ENCODE measurements at places on chromosomes 7 and 10. TPM values are rescaled to one million over a fixed set of nuclear protein-coding genes. Genes with fewer than 3 reads are reported as not detected.
A peak's percentile ranks its signal among the peaks of the same experiment; 100 is the strongest.

MALRD1 gene
- not detected for total RNA-seq

PPP1R9A gene
- total RNA-seq = 5.0 TPM

CFAP70 gene
- total RNA-seq = 0.10 TPM

GRCh38 chr7:12244694-12245093 is 33.6 kb downstream of the TMEM106B start:
- H3K27ac ChIP-seq = peak overlapping the region; percentile 27
- H3K4me3 ChIP-seq = no peak overlapping the region
- no peak for DNase-seq
- no peaks in the 10 kb centered on the region for H3K36me3 ChIP-seq
- H3K27me3 ChIP-seq = no peaks in the 10 kb centered on the region
- H3K4me1 ChIP-seq = no peaks in the 10 kb centered on the region

GRCh38 chr7:81659697-81660395 is 110.0 kb downstream of the HGF start:
- DNase-seq = no peak
- no peak overlapping the region for H3K4me3 ChIP-seq
- no peaks in the 10 kb centered on the region for H3K27me3 ChIP-seq
- H3K27ac ChIP-seq = no peak overlapping the region
- H3K36me3 ChIP-seq = no peaks in the 10 kb centered on the region
- H3K4me1 ChIP-seq = no peaks in the 10 kb centered on the region

- H3K27me3 ChIP-seq = no peaks in the 10 kb centered on the region
- no peak for DNase-seq
- H3K27ac ChIP-seq = no peak overlapping the region
- peak overlapping the region; percentile 50 for H3K4me3 ChIP-seq
- no peaks in the 10 kb centered on the region for H3K36me3 ChIP-seq
- peaks cover 29% of the 10 kb centered on the region for H3K4me1 ChIP-seq
Measured at GRCh38 chr7:100894860-100895700, 608 bp downstream of the ACHE start.

- no peak overlapping the region for H3K27ac ChIP-seq
- no peak overlapping the region for H3K4me3 ChIP-seq
- H3K27me3 ChIP-seq = no peaks in the 10 kb centered on the region
- no peak for DNase-seq
- no peaks in the 10 kb centered on the region for H3K4me1 ChIP-seq
- H3K36me3 ChIP-seq = no peaks in the 10 kb centered on the region
Measured at GRCh38 chr10:81248886-81249285, 626.1 kb upstream of the NRG3 start.

DNA sequence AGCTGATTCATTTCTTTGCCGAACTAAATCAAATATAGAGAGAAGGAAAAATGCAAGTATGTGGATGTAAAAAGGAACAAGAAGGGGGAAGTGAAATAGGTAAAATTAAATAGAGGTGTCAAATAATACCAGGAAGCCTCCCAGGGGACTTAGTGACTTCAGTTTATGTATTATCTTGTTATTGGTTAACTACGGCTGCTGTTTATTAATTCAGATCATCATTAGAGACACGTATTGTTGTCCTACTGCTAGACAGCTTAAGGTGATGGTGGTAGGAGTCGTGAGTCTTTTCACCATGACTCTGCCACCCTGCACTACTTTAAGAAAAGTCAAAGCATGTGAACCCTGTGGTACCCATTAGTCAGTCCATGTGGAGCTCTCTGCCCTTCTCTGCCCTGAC is 289.1 kb downstream of the PRKG1 start:
- H3K4me3 ChIP-seq = no peak overlapping the region
- H3K36me3 ChIP-seq = no peaks in the 10 kb centered on the region
- no peak for DNase-seq
- no peaks in the 10 kb centered on the region for H3K4me1 ChIP-seq
- H3K27me3 ChIP-seq = no peaks in the 10 kb centered on the region
- no peak overlapping the region for H3K27ac ChIP-seq

SLC26A5 gene
- total RNA-seq = not detected

DNA sequence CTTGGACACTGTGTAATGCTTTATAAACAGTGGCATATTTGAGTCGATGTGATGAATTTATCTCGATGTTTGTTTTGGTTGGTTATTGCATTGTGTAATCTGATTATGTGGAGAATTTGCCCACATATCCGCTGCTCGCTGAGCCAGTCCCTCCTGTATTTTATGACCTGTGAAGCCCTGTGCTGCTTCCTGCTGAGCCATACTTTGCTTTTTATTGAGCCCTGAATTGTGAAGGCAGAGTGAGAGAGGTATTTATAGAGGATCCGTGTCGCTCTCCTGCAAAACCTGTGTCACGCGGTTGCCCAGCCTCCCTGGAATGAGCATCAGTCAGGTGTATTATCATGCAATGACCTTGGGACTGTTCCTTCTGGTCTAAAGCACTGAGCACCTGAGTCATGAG is 253.7 kb downstream of the ARHGAP21 start:
- peak overlapping the region; percentile 34 for H3K27ac ChIP-seq
- peaks cover 8% of the 10 kb centered on the region for H3K4me1 ChIP-seq
- no peak overlapping the region for H3K4me3 ChIP-seq
- no peaks in the 10 kb centered on the region for H3K27me3 ChIP-seq
- H3K36me3 ChIP-seq = no peaks in the 10 kb centered on the region

DNA sequence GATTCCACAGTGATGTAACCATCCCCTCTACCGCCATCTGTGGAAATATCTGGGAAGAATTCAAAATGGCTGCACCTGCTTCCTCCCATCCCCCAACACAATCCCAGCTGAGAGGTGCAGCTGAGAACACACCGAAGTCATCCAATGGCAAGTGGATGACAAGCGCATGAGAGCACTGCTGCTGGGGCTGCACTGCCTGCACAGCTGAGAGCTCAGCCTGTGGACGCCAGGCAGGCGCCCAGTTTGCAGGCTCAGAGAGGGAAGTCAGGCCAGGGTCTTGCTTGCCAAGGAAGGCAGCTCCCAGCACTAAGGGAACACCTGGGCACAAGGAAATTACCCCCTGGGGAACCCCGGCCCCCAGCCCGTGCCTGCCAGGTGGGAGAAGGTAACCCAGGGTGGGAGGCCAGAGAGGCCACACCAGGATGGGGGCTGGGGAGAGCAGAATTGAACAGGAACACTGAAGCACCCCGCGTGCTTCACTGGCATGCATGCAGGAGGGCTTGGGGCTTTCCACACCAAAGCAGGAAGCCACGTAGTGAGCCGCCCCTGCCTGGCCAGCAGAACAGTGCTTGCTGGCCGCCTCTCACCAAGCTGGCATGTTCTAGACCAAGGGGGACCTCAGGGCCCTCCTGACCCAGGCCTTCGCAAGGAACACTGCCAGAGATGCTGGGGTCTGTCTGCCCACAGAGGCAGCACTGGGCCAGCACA is 46.2 kb downstream of the FAM53B start:
- H3K4me3 ChIP-seq = no peak overlapping the region
- H3K4me1 ChIP-seq = peaks cover 3% of the 10 kb centered on the region
- no peak overlapping the region for H3K27ac ChIP-seq
- H3K36me3 ChIP-seq = no peaks in the 10 kb centered on the region
- DNase-seq = no peak
- H3K27me3 ChIP-seq = no peaks in the 10 kb centered on the region

GRCh38 chr10:127036987-127037386 is 131.8 kb downstream of the DOCK1 start:
- DNase-seq = no peak
- no peak overlapping the region for H3K27ac ChIP-seq
- H3K4me1 ChIP-seq = no peaks in the 10 kb centered on the region
- H3K4me3 ChIP-seq = no peak overlapping the region
- H3K27me3 ChIP-seq = no peaks in the 10 kb centered on the region

DNA sequence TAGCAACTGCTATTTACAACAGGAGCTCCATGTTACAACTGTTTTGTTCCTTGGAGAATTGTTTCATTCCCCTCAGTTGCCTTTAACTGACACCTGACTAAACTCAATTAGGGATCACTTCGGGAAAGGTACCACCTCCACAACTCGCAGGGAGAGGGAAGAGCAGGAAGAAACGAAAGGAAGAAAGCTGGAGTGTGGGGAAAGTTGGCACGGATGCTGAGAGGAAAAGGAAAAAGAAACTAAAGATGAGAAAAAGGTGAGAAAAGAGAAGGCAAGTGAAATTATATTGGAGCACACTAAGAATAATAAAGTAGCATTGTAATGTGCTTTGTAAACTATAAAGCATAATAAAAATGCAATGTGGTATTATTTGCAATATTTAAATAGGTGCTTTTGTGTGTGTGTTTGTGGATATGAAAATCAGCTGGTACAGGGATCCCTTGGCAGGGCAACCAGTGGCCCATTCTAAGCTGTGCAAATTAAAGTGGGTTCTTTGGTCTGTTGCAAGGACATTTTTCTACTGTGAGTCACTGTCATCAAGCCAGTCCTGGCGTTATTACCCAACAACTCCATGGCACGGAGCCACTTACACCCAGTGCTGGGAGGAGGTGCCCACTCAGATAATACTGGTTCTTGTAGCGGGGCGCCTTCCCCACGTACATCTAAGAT is 45.9 kb downstream of the HIPK2 start:
- H3K4me3 ChIP-seq = peak overlapping the region; percentile 48
- peak; percentile 87 for DNase-seq
- H3K4me1 ChIP-seq = peaks cover 33% of the 10 kb centered on the region
- no peaks in the 10 kb centered on the region for H3K27me3 ChIP-seq
- peak overlapping the region; percentile 96 for H3K27ac ChIP-seq
- H3K36me3 ChIP-seq = no peaks in the 10 kb centered on the region

PNLIP gene
- total RNA-seq = 1.5 TPM

DNA sequence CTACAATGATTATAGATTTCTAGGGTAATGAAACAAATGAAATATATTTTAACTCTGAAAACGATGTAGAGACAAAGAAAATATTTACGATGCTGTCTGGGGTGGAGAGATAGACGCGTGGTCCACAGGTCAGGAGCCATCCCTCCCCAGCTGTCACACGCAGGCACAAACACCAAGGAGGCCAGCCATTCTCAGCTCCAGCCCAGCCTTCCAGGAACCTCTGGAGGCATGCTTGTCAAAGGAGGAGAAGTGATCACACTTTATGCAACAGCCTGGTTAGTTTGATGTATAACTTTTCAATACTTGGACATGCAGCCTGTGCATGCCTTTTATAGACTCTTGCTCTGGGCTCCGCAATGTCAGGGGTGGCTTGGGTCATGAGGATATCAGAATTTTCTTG is 391.5 kb upstream of the MGMT start:
- no peaks in the 10 kb centered on the region for H3K4me1 ChIP-seq
- no peak overlapping the region for H3K27ac ChIP-seq
- H3K27me3 ChIP-seq = no peaks in the 10 kb centered on the region
- no peaks in the 10 kb centered on the region for H3K36me3 ChIP-seq

- no peak overlapping the region for H3K4me3 ChIP-seq
- no peak for DNase-seq
- no peak overlapping the region for H3K27ac ChIP-seq
- H3K27me3 ChIP-seq = peaks cover 4% of the 10 kb centered on the region
- no peaks in the 10 kb centered on the region for H3K4me1 ChIP-seq
- no peaks in the 10 kb centered on the region for H3K36me3 ChIP-seq
Measured at GRCh38 chr10:44402465-44403195, 17.7 kb upstream of the CXCL12 start.

- no peak overlapping the region for H3K4me3 ChIP-seq
- H3K27me3 ChIP-seq = no peaks in the 10 kb centered on the region
- DNase-seq = no peak
Measured at GRCh38 chr7:137306748-137307147, 36.8 kb downstream of the PTN start.

FAM25A gene
- total RNA-seq = not detected

- H3K4me3 ChIP-seq = no peak overlapping the region
- H3K27me3 ChIP-seq = no peaks in the 10 kb centered on the region
- H3K4me1 ChIP-seq = no peaks in the 10 kb centered on the region
- DNase-seq = no peak
- no peak overlapping the region for H3K27ac ChIP-seq
Measured at GRCh38 chr7:15485998-15486397, 75.8 kb downstream of the AGMO start.

DNA sequence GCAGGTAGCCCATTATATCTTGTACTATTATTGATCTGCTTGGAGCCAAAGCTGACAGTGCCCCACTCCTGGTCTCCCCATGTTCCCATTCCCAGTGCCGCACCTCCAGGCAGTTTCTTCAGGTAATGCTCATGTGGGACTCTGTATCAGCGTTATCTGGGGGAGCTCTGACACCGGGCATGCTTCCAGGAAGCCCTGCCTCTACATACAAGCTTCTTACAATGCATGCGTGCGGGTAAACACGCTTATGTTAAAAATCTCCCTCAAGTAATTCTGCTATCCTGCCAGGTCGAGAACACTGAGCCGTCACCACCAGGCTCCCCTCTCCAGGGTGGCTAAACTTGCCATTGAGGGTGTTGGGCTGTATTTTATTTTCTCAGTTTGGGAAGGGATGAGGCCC is 61.6 kb upstream of the LBX1 start:
- no peak overlapping the region for H3K27ac ChIP-seq
- no peak for DNase-seq
- H3K4me1 ChIP-seq = no peaks in the 10 kb centered on the region
- peaks cover 2% of the 10 kb centered on the region for H3K27me3 ChIP-seq
- H3K4me3 ChIP-seq = no peak overlapping the region

IFIT1B gene
- not detected for total RNA-seq

GRCh38 chr10:127790066-127790624 is 53.2 kb downstream of the FOXI2 start:
- peaks cover 20% of the 10 kb centered on the region for H3K27me3 ChIP-seq
- no peak for DNase-seq
- no peak overlapping the region for H3K4me3 ChIP-seq
- no peak overlapping the region for H3K27ac ChIP-seq

- no peak for DNase-seq
- no peaks in the 10 kb centered on the region for H3K4me1 ChIP-seq
- no peaks in the 10 kb centered on the region for H3K27me3 ChIP-seq
- no peak overlapping the region for H3K4me3 ChIP-seq
- H3K36me3 ChIP-seq = no peaks in the 10 kb centered on the region
- no peak overlapping the region for H3K27ac ChIP-seq
Measured at GRCh38 chr10:10872035-10872673, 145.5 kb upstream of the CELF2 start.

- H3K4me3 ChIP-seq = no peak overlapping the region
- peaks cover 8% of the 10 kb centered on the region for H3K27me3 ChIP-seq
- no peak overlapping the region for H3K27ac ChIP-seq
- H3K4me1 ChIP-seq = no peaks in the 10 kb centered on the region
- no peak for DNase-seq
Measured at GRCh38 chr7:108290459-108291151, 160.4 kb upstream of the LAMB4 start.

- no peaks in the 10 kb centered on the region for H3K27me3 ChIP-seq
- H3K36me3 ChIP-seq = no peaks in the 10 kb centered on the region
- no peak overlapping the region for H3K4me3 ChIP-seq
- no peaks in the 10 kb centered on the region for H3K4me1 ChIP-seq
- H3K27ac ChIP-seq = no peak overlapping the region
- no peak for DNase-seq
Measured at GRCh38 chr7:113267885-113268284, 149.5 kb upstream of the SMIM30 start.

DNA sequence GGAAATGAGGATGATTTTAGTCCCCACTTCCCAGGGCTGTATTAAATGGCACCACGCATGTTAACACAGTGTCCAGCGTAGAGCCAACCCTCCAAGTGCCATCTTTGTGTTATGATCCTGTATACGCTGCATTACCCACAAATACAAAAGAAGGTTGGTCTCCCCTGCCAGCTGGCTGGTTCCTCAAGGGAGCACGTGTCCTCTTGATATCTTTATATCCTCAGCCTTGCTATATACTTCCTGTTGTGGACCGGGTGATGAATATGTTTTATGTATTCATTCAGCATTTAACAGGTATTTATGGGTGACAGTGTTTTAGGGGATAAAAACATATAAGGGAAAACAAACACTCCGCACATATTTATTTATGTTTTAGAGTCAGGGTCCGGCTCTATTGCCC is 23.2 kb upstream of the PRRT4 start:
- H3K4me1 ChIP-seq = 0 out of 2 replicates have a peak, but pooled peaks cover 3% of the 10 kb centered on the region
- no peak overlapping the region for H3K4me3 ChIP-seq
- no peaks in the 10 kb centered on the region for H3K36me3 ChIP-seq
- DNase-seq = no peak
- H3K27ac ChIP-seq = no peak overlapping the region

LBX1 gene
- total RNA-seq = 0.15 TPM
